ENCODE measurements at places on chromosomes 13 and 19.

DNA sequence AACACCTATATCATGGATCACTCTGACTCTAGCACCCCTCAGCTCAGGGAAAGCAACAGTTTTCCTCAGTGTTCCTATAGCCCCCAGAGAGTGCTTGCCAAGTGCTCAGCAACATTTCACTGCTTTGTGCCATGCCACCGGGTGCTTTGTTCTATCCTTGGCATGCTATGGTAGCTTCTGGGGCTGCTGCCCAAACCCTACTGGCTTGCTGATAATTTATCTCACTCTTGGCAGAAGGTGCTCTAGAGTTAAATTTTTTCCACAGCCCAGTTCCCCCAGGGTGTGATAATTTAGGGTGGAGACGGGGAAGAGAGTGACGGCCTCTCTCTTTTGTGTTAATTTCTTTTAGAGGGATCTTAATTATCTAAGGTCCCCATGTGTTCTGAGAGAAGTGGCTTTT is 12.6 kb upstream of the CSNK1A1L start:
- DNase-seq, result no peak

DNA sequence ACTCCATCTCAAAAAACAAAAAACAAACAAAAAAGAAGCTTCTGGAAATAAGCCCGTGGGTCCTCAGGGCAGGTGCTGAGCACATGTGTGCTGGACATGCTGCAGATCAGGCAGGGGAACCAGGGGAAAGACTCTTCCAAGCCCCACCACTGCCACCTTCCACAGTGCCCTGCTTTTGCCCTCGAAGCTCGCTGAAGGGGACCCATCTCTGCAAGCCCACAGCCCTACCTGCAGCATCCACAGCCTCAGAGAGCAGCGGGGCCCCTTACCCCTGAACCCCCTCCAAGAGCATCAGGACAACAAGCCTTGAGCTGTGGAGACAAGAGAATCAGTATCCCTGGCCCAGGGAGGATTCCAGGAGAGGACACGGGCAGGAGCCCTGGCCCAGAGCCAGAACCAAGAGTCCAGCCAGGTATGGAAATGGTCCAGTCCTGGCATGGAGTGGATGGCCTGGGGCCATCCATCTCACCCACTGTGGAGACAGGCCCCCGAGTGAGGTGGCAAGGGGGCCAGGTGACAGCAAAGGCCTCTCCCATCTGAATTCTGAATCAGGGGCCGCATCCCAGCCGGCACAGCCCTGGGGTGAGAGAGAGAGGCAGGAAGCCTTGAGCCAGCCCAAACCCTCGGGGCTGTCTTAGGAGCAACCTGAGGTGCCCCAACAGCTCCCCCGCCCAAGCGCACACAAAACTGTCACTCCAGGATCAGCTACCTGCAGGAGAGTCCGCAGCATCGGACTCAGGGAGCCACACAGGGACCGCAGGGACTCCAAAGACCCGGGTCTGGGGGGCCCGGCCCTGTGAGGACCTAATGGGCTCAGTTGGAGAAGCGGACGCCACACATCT is 51.8 kb upstream of the TPM4 start:
- no peak for DNase-seq

DNA sequence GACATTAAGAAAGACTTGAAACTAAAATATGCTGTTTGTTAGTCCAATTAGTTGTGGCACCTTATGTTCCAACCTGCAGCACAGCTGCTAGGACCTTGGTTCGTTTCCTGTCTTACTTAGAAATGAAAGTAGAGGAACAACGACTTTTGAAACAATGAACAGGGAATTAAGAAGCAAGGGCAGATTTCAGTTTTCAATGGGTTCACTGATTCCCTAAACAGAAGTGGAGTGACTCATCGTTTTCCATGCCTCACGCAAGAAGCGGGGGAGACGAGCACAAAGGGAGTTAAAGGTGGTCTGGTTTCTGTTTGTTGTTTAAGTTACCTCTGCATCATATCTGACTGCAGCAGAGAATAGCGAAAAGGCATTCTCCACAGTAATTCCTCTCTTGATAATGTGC is 44.8 kb downstream of the PHF11 start:
- DNase-seq, result peak; percentile 5

DNA sequence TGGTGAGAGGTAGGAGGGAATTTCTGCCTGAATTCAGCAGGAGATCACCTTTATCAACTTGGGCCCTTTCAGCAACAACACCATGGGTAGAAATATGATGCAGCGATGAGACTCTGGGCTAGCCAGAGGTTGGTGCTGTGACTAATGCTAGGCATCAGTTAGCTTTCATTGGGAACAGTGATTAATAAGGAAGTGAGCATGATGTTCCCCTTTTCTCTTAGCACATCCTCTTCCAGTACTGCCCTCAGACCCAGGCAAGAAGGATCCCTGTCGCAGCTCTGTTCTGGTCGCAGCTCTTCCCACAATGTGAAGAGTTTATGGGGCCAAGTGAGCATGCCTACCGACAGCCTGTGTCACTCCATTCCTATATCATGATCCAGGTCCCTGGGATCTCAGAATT is 100.5 kb downstream of the FLT1 start:
- no peak for DNase-seq

DNA sequence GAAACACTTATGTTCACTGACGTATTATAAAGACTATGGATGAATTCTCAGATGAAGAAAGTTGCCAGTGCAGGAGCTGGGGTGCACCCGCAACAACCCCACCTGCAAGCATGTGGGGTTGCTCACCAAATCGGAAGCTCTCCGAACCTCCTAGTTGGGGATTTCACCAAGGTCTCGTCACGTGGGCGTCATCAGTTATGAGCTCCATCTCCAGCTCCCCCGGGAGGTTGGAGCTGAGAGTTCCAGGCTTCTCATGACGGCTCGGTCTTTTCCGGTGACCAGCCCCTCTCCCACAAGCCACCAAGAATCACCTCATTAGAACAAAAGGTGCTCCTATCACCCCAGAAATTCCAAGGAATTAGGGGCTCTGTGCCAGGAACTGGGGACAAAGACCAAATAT is 46.1 kb upstream of the TUBGCP3 start:
- no peak for DNase-seq

DNA sequence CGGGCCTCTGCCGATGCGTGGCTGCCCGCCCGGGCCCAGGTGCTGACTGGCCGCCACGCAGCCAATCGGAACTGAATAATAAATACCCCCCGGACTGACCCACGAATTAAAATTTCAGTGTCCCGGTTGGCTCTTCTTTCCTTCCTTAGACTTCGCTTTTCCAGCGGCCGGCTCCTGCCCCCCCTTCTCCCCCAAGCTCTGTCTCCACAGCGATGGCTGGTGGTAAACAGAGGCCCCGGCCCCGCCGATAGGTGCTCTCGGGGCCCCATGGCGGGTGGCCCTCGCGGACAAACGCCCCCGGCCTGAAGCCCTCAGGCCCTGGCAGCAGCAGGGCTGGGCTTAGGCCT is 2.6 kb downstream of the ZBTB7A start:
- DNase-seq, result no peak

DNA sequence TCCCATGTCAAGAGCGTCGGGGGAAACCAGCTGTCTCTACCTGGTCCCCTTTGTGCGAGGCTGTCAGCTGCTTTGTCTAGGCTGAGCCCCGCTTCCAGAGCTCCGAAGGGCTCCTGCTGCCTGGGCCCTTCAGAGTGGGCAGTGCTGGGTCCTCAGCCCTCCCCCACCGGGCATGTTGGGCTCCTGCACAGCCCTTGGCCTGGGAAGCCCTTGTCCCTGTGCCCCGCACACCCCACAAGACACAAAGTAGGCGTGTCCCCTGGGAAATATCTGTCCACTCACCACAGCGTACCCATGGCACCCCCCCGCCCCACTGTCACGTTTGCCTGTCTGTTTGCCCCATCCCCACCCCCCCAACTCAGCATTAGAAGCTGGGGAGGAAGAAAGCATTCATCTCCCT is 39.6 kb upstream of the RANBP3 start:
- DNase-seq, result no peak
